Inflammatory macrophage (primary cell): ENCODE measurements at places on chromosomes 7 and 10.

DNA sequence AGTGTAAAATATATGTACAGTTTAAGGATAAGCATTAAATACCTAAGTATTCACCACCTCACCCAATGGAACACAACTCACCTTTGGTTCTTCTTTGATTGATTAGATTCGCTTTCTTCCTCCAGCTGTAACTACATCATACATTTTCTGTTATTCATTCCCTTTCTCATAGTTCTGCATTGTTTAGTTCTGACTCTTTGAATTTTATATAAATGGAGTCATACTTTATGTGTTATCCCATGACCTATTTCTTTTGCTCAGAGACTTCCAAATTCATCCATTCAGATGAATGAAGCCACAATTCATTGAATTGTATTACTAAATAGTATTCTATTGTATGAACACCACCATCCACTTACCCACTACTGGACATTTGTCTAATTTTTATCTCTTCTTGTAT is 12.3 kb downstream of the THNSL1 start:
- DNase-seq: no peak

DNA sequence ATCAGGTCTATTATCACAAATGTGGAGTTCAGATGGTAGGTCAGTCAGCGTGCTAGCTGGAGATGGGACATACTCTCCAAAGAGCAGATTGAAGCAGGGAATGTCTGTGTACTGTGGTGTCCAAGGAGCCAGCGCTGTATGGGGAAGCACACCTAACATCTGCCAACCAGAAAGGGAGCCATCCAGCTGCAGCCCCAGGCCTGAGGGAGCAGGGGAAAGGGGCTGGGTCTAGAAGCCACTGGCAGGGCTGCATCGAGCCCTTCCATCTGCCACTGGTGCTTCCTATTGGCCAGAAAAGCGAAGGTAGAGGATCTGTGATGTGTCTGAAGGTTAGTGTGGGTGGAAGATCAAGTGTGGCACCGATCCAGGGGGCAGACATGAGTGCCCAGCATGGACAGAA is 8.0 kb upstream of the RAMP3 start:
- no peak for DNase-seq

GRCh38 chr10:28410420-28411135 is 107.7 kb upstream of the MPP7 start:
- DNase-seq: no peak

- no peak for DNase-seq
These were observed 405.5 kb downstream of the ANKRD7 start for GRCh38 chr7:118629898-118630438.

GRCh38 chr10:21811245-21811585 is 192.3 kb downstream of the DNAJC1 start:
- no peak for DNase-seq

- DNase-seq: no peak
These were observed 5.7 kb upstream of the MKRN1 start for GRCh38 chr7:140484951-140485499.

DNA sequence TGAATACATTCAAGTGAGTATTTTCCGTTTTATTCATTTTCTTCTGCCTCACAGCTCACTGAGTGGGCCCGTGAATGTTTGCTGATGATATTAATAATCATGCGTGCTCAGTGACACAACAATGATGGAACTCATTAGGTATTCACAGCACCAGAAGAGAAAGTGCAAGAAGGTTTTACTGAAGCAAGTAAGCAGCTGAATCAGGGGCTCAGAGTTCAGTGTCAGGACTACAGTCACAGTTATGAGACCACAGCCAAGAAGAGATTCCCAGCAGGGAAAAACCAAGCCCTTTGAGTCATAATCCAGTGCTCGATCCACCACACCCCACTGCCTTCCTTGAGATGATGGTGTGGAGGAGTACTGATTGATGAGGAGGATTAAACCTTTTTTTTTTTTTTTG is 247.4 kb downstream of the KIAA1217 start:
- DNase-seq: no peak

DNA sequence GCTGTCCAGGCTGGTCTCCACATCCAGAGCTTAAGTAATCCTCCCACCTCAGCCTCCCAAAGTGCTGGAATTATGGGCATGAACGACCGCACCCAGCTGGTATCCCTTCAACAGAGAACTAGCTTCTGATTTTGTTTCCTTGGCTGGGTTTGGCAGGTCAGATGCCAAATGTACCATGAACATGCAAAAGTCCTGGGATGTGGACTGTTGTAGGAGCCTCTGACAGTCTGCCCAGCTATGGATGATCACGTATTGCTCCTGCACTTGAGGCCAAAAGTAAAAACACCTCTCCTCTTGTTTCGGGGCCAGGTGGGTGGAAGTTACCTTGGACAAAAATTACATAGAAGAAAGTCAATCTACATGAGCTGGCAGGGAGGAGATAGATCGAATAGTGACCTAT is 699.5 kb downstream of the TYW1 start:
- DNase-seq: no peak

DNA sequence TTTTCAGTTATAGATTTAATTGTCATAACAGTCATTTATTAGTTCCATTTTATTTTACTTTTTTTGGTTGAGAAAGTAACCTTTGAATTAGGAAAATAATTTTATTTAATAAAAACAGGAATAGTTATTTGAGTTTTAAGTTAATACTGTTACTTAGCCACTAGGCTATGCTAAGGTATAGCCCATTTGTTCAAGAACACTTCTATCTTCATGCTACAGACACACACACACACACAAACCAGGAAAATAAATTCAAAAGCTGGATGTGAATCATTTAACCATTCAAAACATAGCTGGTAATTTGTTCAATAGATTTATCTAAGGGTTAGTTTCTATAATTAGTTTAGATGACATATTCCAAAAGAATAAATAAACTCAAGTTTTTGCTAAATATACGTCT is 148.4 kb downstream of the RNF133 start:
- DNase-seq: no peak

DNA sequence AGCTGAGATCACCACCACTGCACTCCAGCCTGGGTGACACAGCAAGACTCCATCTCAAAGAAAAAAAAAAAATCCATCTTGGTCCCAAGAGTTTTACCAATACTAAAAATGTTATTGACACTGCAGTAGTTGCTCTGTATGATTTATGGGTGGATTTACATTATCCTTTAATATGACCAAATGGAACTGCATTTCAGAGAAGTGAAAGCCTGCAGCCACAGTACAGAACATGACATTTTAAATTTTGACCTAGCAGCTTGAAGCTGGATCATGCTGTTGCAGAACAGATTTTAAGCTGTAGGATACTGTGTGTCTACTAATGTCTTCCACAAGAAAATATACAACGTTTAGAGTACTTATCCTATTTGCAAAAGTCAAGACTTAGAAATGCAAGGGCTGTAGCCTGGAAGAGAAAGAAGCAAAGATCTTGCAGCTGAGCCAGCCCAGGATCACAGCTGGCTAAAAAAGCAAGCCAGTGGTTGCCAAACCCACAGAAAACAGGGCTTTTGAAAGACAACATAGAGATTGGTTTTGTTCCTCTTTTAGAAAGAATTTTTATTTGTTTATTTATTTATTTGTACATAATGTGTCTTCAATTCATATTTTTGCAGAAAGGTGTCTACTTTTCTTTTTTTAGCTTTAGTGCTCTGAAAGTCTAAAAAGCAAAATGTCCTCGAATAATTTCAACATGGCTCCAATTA is 55.2 kb upstream of the WNT16 start:
- DNase-seq: no peak

DNA sequence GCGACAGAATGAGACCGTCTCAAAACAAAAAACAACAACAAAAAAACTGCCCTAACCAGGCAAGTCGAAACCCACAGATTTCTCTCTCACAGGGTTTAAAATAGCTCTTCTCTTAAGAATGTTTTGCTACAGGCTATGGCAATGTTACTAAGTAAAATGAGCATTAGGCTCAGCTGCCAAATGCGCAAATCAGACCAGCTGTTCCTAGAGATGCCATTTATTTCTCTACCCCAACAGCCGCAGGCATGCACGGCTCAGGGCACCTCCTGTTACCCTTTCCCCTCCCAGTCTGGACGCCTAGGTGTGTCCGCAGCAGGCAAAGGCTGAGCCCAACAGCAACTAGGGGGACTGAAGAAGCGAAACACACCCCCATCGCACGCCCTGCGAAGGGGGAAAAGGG is 168.3 kb upstream of the MBL2 start:
- DNase-seq: no peak
